ENCODE measurements at places on chromosomes 5 and 9.

- no peak for DNase-seq
Observed at GRCh38 chr5:22354956-22355355, 498.2 kb downstream of the CDH12 start.

DNA sequence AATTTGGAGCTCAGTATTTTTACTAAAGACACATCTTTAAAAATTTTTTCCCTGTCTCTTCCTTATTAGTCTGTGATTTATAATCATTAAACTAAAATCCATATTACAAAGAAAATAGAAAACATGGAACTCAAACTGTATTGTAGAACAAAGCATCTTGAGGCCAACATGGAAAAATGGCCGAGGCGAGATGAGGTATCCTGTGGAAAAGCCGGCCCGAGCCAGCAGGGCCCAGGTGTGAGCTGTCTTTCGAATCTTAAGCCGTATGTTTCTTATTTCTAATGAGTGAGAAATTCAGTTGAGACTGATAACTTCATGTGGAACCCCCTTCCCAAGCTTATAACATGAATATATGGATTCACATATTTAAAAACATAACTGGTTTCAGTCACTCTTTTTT is 170.4 kb upstream of the OTULINL start:
- no peak for DNase-seq

DNA sequence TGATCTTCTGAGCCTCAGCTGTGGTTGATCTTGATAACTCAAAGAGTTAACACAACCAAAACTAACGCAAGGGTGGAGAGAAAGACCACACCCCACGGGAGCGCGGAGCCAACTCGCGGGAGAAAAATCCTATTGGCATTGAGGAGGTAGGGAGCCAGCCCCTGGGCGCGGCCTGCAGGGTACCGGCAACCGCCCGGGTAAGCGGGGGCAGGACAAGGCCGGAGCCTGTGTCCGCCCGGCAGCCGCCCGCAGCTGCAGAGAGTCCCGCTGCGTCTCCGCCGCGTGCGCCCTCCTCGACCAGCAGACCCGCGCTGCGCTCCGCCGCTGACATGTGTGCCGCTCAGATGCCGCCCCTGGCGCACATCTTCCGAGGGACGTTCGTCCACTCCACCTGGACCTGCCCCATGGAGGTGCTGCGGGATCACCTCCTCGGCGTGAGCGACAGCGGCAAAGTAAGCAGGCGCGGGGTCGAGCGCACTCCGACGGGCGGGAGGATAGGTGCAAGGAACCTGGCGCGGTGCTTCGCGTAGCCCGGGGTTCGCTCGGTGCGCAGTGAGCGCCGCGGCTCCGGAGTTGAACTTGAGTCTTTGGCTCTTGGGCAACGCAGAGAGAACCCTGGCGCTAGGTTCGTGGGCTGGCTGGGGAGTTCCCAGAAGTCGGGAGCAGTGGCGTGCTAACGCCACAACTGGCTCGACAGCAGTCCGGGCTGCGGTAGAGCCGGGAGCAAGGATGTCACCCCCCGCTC is at the start of gene GDA:
Gene GDA (plus strand): TSS at position 210 of the 745 bp plus-strand sequence. CDS start 120 bp downstream, at position 330.
- no peak for DNase-seq

DNA sequence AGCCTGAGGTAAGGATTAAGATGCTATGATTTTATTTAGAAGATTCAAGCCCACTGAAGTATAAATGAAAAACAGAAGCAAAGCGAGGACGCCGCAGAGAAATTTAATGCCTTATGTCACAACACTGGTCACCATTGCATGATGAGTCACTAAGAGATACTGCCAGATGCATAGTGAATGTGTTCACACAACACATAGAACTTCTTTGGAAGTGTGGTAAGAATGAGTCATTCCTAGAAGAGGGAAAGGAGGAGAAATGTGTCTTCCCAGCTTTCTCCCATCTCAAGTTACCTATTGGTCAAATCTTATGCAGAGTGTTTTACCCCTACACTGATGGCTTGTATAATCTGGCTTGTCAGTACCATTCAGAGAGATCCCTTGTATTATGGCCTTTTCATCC is 465.3 kb upstream of the ARRDC3 start:
- no peak for DNase-seq

DNA sequence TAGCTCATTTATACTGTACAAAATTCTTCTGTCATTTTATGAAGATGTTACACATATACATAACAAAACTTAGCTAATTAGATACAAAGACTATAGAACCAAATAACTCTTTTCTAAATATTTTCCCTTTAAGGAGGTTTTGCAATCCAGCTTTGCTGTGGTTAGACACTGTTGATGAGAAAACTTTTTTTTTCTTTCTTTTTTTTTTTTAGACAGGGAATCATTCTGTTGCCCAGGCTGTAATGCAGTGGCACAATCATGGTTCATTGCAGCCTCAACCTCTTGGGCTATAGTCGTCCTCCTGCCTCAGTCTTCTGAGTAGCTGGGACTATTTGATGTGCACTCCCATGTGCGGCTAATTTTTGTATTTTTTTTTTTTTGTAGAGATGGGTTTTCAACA is 38.5 kb upstream of the CDKN2B start:
- no peak for DNase-seq

DNA sequence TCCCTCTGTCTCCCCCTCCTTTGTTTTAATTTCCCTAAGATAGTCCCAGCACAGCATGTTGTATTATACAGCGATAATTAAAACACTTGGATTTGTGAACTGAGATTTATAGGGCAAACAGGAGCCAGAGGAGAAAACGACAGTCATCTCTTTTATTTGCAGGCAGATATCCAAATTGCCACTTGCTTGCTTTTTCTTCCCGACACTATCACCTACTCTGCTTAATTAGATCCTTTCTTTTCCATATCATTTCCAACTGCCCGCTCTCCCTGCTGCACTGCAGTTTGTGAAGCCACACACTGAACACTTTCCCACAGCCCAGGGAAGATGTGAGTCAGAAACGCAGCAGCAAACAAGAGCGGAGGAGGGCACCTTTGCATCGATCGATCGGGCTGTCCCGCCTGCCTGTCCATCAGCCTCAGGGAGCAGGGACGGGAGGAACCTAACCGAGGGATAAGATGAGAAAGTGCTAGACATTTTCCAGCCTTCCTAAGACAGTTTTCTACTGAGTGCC is 35.8 kb upstream of the SPRY4 start:
- no peak for DNase-seq

GRCh38 chr5:128534726-128535125 is 3.3 kb downstream of the FBN2 start:
- DNase-seq: no peak

GRCh38 chr5:114412510-114413171 is 50.8 kb downstream of the KCNN2 start:
- no peak for DNase-seq

GRCh38 chr9:117095081-117095480 is 319.8 kb downstream of the ASTN2 start:
- DNase-seq: no peak

DNA sequence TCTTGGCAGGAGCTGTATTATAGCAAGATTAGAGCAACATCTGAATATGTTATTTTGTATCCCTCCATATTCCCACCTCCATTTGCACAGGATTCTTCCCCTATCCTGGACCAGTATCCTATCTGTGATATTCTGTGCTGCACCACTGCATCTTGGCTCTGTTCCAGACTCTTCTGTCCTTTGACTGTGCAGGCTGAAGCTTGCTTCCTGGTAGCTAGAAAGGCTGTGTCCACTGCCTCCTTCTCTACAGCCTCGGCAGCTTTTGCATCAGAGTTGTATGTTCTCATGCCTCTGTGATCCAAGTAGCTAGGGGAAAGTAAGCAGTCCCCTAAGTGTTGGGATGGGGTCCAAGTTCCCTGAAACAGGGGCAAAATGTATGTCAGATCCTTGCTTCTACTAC is 104.1 kb downstream of the GAS1 start:
- DNase-seq: no peak

- DNase-seq: no peak
Observed at GRCh38 chr5:113675166-113675565, 161.7 kb downstream of the YTHDC2 start.

GRCh38 chr5:56840597-56840996 is 25.2 kb downstream of the MAP3K1 start:
- no peak for DNase-seq

DNA sequence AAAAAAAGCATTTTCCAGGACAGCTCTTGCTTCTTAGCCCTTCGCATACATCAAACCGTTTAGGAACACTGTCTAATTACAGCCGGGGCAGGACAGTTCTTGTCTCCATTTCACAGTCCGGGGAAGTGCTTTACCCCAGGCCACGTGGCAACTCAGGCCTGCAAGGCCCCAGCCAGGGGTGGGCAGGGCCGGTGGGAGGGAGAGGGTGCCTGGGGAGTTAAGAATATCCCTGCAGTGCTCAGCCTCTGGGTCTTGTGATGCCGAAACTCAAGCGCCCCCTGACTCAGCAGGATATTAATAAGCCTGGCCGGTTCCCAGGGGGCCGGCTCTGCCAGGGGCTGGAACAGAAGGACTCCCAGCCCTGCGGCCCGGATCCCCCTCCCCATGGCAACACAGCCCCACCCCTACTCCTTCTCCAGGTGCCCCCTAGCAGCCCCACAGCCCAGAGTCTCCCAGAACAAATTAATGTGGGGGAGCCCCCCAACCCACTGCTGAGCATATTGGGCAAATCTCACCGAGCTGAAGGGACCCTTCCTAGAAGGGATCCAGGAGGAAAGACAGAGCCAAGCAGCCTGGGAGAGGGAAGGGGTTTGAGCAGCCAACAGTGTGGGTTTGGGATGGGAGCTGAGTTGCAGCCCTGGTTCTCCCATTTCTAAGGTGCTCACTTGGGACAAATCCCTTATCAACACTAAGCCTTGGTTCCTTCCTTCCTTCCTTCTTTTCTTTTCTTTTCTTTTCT is 45.3 kb downstream of the PLPP7 start:
- no peak for DNase-seq

GRCh38 chr9:88391236-88391635 is 3.0 kb downstream of the SPIN1 start:
- DNase-seq: no peak

- DNase-seq: no peak
Observed at GRCh38 chr9:127021664-127022363, 100.6 kb downstream of the ANGPTL2 start.

- DNase-seq: no peak
Observed at GRCh38 chr5:17077440-17078233, 139.8 kb upstream of the BASP1 start.
